Posterior vena cava (tissue), 2 donors: ENCODE measurements at places on chromosomes 1 and 21.

DNA sequence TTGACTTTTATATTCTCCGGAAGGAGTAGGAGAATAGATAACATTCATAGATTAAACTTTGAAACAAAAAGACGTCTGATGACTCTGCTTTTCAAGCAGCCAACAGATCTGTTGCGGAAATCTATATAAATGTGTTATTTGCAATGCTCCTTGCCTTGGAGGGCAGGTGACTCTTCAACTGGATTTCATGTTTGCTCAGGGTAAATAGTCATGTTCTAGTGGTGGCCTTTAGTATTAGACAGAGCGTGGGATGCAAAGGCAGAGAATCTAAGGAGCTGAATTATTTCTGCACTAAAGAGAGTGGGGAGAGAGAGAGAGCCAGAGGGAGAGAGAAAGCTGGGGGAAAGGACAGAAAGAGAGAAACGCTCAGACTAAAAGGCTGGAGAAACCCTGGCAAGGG lies 454.3 kb downstream of the AJAP1 start:
- DNase-seq = no peak

DNA sequence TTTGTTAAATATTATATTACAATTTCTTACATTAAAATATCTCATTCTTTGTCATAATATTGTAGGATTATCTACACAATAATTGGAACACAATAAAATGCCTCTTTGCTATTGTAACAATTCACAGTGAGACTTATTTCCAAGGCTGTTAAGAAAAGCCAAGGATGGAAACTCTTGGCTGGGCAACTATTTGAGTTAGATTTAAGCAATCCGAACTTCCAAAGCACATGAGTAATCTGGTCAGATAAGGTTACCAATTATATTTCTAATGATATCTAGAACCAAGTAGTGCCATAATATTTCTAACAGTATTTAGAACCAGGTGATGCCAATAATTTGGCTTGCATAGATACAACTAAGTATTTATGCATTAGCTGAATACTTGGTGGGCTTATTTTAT lies 154.7 kb upstream of the KCNK2 start:
- no peak for DNase-seq

- no peak for DNase-seq
These were observed 129.3 kb downstream of the TMEM53 start for GRCh38 chr1:44544960-44545359.

DNA sequence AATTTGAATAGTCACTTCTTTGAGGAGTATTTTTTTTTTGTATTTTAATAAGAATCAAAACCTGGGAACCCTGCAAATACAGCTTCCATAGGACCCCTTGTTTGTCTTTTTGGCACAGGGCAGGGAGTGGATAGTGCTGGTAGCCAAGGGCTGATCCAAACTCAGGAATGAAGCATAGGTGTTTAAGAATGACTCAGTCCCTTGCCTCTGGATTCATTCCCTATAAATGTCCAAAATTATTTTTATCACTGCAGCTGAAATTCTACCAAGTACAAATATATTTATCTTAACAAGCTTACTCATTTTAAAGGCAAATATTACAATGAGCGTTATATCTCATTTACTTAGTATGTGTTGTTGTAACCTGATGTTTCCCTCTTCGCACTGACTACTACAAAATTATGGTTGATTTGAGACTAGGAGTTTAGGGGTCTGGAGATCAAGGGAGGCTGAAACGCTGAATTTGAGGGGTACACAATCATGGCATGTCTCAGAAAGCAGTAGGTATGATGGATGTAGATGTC lies 278.6 kb upstream of the LYPLAL1 start:
- DNase-seq = no peak

- DNase-seq = no peak
These were observed 36.9 kb upstream of the HIVEP3 start for GRCh38 chr1:41955461-41956159.

GRCh38 chr1:33634806-33635205 lies 162.4 kb downstream of the ZSCAN20 start:
- no peak for DNase-seq

GRCh38 chr1:56002231-56002630 lies 577.1 kb downstream of the PLPP3 start:
- no peak for DNase-seq

DNA sequence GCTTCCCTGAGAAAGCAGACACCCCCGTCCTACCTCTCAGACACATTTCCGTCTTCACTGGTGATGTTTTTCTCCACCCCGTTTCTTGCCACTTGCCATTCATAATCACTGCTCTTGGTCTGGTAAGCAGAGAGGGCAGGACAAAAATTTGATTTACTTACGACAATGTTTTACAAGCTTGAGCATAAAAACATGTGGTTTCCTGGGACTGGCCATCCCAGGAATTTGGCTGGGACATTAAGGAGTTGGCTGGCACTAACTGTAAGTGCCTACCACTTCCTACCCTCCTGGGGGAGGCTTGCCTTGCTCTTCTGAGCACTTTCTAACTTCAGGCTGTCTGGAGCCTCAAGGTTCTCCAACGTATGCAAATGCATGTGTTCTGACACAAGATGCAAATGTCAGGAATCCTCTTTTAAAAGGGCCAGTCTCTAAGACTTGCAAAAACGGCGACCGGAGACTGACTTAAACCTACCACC lies 24.2 kb downstream of the ZBTB18 start:
- DNase-seq = no peak

DNA sequence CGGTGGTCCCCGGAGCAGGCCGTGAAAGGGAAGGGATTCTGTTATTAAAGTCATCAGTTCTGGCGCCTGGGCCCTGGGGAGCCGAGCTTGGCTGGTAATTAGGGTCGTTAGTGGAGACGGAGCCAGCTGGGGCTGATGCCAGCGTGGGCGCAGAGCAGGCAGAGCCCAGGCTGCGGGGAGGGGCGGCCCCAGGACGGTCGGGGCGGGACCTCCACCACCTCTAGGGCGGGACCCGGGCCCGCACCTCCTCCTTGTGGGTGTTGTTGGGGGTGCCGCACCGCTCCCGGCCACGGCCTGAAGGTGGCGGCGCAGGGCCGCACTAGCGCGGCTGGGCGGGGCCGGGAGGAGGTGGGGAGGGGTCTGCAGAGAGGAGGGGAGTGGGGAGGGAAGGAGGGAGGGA lies 470.6 kb downstream of the PTPRU start:
- DNase-seq = peak; percentile 81

- no peak for DNase-seq
These were observed 37.3 kb downstream of the MFSD2A start for GRCh38 chr1:39992234-39992633.

DNA sequence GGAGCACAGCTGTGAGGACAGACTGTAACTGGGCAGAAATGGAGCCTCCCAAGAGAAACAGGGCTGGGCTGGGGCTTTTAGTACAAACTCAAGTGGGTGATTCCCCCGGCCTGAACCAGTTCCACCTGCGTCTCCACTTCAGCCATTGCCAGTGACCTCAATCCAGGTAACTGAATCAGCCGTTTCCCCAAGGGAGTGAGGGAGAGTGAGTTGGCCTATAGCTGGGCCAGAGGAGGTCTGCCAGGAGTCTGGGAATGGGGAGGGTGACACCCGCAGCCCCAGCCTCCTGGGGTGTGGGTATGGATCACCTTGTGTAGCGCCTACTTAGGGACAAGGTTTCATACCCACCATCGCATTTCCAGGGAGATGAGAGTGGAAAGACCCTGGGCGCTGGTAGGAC lies 8.5 kb downstream of the SLC26A9 start:
- DNase-seq = no peak

DNA sequence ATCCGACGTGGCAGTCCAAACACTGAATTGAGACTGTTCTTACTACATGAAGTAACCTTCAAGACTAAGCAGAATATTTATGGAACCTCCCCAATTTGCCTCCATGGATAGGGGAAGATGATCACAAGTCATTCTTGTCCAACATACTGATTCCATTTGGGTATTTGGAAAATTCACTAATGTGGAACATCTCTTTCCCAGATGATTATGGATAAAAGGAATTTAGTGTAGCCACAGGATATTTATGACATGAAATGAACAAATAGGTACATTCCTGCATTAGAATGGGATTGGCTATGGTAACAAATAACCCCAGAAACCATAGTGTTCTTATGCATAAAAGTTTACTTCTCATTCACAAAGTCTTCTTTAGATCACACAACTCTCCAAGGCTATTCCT lies 40.2 kb upstream of the SGIP1 start:
- no peak for DNase-seq

- no peak for DNase-seq
These were observed 13.4 kb downstream of the BCAN start for GRCh38 chr1:156655151-156655903.

DNA sequence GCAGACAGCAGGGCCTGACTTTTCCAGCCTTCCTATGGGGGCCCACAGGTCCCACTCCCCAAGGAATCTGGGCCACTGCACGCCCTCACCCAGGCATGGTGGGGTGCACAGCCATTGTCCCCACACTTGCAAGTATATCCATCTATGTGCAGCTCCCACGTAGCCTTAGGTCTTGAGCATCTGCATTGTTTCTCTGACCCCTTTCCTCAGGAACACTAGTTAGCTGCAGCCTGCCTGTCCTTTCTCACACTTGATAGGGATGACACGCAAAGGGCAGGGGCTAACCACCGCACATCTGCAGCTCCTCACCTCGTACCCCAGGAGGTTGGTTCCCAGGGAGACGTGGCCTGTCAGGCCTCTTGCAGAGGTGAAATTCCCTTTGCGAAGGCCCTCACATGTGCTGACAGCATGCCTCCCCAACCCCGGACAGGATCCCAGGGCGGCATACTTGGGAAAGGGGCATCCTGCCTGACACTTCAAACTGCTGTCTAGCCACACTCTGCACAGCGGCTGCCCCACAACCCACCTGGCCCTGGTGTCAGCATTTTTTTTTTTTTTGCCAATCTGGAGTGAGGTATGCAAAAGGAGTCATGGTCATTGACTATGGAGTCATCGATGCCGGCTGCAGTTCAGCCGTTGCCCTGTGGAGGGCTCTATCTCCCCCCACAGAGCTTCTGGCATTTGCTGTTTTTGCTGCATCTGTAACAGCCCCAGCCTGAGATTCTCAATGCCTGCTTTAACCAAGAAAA lies 5.0 kb downstream of the JMJD4 start:
- DNase-seq = peak; percentile 78

GRCh38 chr1:111045033-111045722 lies 81.5 kb upstream of the LRIF1 start:
- no peak for DNase-seq

DNA sequence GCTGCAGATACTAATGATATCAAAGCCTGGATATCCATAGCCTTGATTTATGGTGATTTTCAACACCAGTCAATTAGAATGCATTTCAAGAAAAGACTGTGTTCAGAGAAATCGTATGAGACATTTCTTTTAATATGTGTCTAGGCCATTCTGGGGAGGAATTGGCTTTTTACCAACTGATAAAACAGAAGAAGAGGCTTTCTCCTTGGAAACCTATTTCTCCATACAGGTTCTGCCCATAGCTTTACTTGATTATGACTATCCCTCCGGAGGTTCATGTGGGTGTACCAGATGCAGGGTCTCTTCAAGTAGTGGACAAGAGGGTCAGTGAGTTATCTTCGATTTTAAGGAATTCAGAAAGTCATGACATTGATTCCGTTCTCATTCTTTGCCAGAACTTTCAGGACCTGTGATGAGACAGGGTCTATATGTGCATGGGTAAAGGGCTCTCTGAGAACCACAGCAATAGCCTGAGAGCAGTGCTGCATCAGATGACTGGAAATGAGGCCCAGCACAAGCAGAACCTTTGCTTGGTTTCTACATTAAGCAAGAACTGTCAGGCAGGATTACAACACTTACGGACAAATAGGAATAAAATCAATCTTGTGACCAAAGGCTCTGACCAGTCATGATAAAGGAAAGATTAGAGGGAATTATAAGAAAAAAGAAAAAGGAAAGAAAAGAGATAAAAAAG lies 263.7 kb upstream of the SGIP1 start:
- DNase-seq = no peak

DNA sequence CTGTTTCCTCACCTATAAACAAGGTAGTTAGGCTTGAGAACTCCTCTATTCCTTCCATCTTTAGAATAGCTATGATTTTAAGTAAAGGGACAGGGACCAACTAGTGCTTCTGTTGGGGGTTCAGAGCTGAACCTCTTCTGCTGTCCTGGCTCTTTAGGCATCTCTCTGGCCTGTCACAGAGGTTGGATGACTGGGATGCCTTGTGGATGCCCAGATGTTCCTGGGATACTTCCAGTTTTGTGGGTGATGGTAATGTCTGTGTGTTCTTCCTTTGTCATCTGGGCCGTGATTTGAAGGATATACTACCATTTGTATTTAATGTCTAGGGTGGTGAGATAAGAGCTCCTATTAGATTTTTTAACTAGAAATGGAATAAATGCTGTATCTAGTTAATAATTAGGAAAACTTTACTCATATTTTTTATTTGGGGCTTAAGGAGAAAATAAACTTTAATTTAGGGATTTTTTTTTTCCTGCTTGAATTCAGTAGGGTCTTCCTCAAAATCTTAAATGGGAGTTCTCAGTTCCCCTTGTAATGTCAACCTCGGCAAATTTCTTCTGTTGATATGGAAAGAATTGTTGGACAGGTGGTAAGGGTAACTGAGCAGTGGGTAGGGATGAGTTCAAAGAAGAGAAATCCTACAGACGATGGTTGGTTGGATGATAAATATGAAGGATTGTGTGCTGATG lies 47.2 kb downstream of the LAMC1 start:
- no peak for DNase-seq

DNA sequence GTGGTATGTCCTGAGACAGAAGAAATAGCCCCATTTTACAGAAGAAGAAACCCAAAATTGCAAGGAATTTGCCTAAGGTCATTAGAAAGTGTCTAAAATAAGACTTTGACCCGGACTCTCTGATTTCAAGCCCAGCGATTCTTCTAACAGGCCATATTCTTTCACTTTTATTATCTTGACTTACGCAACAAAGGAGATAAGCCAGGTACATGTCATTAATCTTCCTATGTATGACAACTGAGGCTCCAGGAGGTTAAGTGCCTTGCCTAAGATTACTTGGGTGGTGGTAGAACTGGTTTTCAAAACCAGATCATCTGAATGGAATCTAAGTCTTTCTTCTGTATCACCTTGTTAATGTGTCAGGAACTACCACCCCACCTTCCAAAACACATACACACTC lies 124.3 kb downstream of the PBX1 start:
- DNase-seq = no peak

- no peak for DNase-seq
These were observed 49.2 kb downstream of the ASH1L start for GRCh38 chr1:155513300-155513916.

DNA sequence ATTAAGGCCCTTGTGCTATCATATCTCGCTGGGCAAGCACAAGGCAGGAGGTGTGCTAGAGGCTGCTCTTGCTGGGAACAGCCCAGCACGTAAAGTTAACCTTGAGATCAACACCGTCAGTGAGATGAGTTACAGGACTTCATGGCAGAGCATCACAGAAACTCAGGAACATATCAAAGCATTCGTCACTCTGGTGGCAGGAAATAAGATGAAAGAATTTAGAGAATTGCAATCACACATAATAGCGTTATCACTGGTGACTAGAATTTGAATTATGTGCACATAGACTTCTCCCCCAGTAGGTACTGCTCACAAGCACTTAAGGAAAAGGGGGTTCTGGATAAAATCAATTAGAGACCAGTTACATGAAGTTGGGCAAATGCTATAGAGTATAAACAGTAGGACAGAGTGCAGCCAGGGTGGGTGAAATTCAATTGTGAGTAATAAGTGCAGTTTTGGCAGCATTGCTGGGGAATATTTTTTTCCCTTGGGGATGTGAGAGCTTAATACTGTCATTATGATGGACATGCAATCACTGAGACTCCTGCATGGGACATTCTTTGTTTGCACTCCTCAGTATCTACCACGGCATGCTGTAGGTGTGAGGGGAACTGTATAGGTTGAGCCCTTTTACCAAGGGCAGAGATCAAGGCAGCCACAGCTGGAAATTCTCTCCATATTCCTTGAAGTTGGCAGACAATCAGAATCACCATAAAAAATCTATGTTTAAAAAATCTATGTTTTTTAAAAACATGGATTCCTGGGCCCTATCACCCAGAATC lies 44.2 kb upstream of the ARHGAP29 start:
- no peak for DNase-seq
